ENCODE measurements at places on chromosomes 12 and 14. TPM values are rescaled to one million over a fixed set of nuclear protein-coding genes. Genes with fewer than 3 reads are reported as not detected.

Gene A2ML1
- 47.6 TPM for total RNA-seq

Gene KIF5A
- 6.8 TPM for total RNA-seq

Gene TMEM121
- total RNA-seq: 4.8 TPM

Gene DBX2
- total RNA-seq: 2.8 TPM

Gene KRT72
- 11.7 TPM for total RNA-seq

Gene TMTC3
- 16.1 TPM for total RNA-seq

Gene MYRFL
- total RNA-seq: 0.87 TPM

Gene MAP3K9
- 17.4 TPM for total RNA-seq

Gene DIO2
- total RNA-seq: 3.8 TPM

Gene INHBC
- total RNA-seq: 1.8 TPM

Gene YAF2
- 26.6 TPM for total RNA-seq

Gene KRT81
- not detected for total RNA-seq

Gene GPR65
- total RNA-seq: 0.08 TPM

Gene SLC6A15
- 1.7 TPM for total RNA-seq

Gene PROX2
- total RNA-seq: 0.08 TPM

Gene PLEKHD1
- total RNA-seq: 0.87 TPM

Gene KLHL33
- total RNA-seq: 1.2 TPM

Gene PNMA1
- 85.6 TPM for total RNA-seq

Gene GPX2
- 0.99 TPM for total RNA-seq

Gene P2RX2
- 2.2 TPM for total RNA-seq

Gene B4GALNT3
- total RNA-seq: 24.3 TPM

All from testis (tissue), 5 donors.